Suppressor macrophage treated with lipopolysaccharide for 1 hour (primary cell): ENCODE measurements at places on chromosomes 6 and 20.
A peak's percentile ranks its signal among the peaks of the same experiment; 100 is the strongest.

DNA sequence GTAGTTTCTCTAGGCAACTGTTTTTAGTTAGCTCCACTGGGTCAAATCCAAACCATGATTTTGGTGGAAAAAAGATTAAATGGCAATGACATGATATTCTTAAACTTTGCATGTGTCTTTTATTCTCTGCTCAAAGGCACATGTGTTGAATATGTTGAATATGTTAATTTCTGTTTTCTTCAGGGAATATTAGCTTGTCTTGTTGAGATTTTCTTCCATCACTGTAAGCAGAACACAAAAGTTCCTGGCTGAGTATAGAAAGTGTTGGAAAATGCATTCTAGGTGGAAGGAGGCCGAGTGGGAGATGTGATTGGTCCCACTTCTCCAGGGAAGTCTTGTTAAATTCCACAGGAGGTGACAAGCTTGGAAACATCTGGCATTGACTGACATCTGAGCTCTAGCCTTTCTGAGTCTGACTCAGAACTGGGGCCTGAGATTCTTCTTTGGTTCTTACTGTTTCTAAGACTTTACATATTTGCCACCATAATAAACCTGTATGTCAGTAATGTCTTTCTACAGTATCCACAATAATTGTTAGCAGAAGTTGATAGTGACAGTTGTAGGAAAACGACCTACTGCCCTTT lies 81.1 kb downstream of the LAMA4 start:
- DNase-seq = no peak

- DNase-seq = no peak
These were observed 12.1 kb downstream of the TAF4 start for GRCh38 chr20:62053465-62054196.

GRCh38 chr6:146913842-146914488 lies 290.3 kb upstream of the STXBP5 start:
- DNase-seq = peak; percentile 81

DNA sequence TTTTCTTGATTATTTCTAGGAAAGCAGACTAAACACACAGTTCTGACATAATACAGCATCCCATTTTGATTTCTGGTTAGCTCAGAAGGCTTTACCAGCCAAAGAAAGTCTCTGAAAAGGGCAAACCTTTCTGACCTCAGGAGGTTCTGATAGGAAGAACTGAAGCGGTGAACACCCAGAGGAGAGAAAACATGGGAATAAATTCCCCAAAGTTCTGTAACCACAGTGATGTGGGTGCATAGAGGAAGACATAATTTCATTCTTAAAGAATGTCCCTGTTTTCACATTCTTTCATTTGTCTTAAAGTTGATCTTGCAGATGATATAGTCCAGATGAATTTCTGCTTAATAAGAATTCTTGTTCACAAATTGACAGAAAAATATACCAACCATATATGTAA lies 60.3 kb downstream of the RSPO3 start:
- no peak for DNase-seq
